Hematopoietic multipotent progenitor cell treated with erythropoietin and hydrocortisone succinate and interleukin-3 and kit ligand, for 6 days (in vitro differentiated cells): ENCODE measurements at places on chromosomes 1 and 21.
A peak's percentile ranks its signal among the peaks of the same experiment; 100 is the strongest.

DNA sequence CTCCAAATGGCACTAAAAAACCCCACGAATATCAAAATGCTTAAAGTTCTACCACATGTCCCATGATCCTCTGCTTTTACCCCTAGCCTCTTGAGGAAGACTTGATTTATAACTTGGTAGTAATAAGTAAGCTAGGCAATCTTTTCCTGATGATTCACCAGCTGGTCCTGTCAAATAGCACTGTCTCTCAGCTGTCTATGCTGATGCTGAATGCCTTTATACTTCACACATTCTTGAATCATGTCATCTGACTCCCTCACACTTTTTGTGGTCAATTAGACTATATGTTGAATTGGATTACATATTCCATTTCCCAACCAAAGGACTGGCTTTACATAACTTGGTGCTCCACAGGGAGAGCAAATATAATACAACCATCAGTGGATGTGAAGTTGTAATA lies 16.6 kb downstream of the C21orf91 start:
- DNase-seq, result no peak

GRCh38 chr1:109954041-109954512 lies 30.5 kb upstream of the AHCYL1 start:
- DNase-seq, result no peak

DNA sequence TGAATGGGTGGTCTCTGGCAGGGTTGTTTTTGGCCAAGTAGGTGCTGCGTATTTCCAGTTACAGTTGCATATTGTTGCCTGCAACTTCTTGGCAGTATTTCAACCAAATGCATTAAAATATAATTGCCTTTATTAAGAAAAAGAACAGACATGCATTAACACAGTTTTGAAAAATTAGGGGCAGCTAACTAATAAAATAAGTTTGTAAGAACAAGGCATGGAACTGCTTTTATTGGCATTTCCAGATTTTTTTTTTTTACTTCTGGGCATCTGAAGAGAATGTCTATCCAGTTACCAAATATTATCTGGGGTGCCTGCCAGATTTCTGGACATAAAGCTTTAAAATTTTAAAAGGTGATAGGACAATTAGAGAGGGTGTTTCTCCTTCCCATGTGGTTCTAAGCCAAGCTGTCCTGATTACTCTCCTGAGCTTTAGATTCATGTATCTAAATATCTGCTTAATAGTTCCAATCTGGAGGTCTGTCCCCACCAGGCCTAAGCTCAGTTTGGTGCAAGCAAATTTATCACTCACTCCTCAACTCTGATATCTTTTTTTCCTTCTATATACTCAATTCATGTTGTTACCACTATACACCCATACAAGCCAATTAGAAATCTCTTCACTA lies 553.3 kb upstream of the USP24 start:
- no peak for DNase-seq

GRCh38 chr1:184407816-184408510 lies 21.1 kb downstream of the C1orf21 start:
- no peak for DNase-seq

- DNase-seq, result no peak
Measured at GRCh38 chr1:12387641-12388040, 157.8 kb downstream of the VPS13D start.

DNA sequence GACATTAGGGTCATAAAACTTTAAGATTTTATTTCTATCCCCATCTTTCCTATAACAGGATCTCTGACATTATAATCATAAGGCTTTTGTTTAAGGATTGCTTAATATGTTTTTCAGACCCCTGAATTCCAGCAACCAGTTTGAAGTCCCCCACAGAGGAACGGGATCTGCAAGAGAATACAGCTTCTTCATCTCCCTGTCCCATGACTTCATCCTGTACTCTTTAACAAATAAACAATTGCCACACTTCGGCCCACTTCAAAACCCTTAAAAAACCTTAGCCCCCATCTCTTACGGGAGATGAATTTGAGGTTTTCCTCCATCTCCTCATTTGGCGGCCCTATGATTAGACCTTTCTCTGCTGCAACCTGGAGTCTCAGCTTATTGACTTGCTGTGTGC lies 35.8 kb downstream of the TESK2 start:
- no peak for DNase-seq

DNA sequence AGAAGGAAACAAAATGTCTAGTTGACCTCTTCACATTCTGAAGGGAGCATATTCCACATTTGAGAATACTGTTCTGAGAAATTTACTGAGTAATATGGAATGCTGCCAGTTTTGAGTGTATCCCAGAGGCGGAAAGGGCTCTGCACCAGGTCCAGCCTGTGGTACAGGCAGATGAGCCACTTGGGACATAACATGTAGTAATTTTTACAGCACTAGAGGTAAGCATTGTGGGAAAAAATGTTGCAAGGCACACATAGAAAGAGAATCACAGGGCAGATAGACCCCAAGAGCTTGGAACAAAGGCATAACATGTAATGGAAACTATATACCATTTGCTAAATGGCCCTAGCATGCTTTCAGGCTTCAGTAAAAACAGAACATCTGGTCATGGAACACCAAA lies 228.5 kb downstream of the USH2A start:
- no peak for DNase-seq

DNA sequence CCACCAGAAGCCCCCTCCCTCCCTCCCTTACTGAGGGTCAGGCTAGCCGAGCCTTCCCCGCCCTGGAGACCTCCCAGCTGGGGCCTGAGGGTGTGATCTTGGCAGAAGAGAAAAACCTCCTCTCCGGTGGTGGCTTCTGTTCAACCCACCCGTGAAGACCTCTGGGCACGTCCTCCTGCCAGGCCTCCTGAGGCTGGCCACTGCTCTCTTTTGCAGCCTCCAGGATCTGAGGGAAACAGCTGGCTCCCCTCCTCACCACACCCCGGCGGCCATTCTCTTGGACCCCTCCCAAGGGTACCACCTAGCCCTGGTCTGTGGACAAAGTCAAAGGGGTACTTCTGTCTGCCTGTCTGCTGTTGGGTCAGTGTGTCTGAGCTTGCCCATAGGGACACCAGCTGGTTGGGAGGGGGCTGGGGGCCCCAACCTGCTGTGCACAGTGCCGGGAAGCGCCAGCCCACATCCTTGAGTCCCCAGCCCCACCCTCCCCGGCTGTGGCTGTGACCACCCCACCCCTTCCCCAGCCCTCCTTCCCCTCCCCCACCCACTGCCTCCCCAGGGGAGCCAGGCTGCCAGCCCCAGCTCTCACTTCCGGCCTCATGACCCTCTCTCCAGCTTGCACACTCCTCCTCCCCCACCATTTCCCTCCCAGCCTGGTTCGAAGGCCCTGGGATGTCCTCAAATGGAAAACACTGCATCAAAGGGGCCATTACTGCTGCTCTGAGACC lies 48.1 kb downstream of the AHDC1 start:
- DNase-seq, result peak; percentile 69

DNA sequence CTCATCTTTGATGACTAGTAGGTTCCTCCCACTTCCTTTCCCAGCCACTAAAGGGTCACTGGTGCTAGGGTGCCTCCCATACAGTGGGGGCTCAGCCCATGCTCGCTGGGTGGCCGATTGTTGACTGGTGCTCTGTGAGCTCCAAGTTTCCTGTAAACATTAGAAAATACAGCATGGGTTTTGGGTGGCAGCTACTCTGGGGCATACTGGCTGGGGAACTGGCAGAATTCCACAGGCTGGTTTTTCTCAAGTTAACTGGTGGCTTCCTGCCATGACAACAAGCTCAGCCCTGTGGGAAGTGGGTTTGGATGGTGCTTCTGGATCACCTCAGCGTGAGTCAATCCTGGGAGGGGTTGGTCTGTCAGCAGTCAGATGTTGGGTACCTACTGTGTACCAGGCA lies 28.7 kb upstream of the CRNN start:
- no peak for DNase-seq

GRCh38 chr1:84083307-84083706 lies 60.8 kb upstream of the PRKACB start:
- DNase-seq, result no peak

GRCh38 chr21:20737227-20737913 lies 260.8 kb upstream of the NCAM2 start:
- DNase-seq, result no peak

GRCh38 chr1:23636009-23636408 lies 55.6 kb upstream of the RPL11 start:
- DNase-seq, result no peak

GRCh38 chr1:202945483-202945882 lies 12.6 kb downstream of the ADIPOR1 start:
- DNase-seq, result no peak

GRCh38 chr1:12420171-12420570 lies 190.3 kb downstream of the VPS13D start:
- DNase-seq, result peak; percentile 12

- peak; percentile 64 for DNase-seq
Measured at GRCh38 chr1:91278754-91279153, 125.9 kb downstream of the HFM1 start.

GRCh38 chr1:200969726-200970561 lies 53.6 kb downstream of the KIF21B start:
- no peak for DNase-seq

GRCh38 chr1:51567653-51568052 lies 48.6 kb upstream of the EPS15 start:
- DNase-seq, result no peak

GRCh38 chr1:42735056-42735455 lies 5.0 kb downstream of the CLDN19 start:
- no peak for DNase-seq

GRCh38 chr1:45359882-45360513 lies 19.8 kb upstream of the MUTYH start:
- DNase-seq, result peak; percentile 88

DNA sequence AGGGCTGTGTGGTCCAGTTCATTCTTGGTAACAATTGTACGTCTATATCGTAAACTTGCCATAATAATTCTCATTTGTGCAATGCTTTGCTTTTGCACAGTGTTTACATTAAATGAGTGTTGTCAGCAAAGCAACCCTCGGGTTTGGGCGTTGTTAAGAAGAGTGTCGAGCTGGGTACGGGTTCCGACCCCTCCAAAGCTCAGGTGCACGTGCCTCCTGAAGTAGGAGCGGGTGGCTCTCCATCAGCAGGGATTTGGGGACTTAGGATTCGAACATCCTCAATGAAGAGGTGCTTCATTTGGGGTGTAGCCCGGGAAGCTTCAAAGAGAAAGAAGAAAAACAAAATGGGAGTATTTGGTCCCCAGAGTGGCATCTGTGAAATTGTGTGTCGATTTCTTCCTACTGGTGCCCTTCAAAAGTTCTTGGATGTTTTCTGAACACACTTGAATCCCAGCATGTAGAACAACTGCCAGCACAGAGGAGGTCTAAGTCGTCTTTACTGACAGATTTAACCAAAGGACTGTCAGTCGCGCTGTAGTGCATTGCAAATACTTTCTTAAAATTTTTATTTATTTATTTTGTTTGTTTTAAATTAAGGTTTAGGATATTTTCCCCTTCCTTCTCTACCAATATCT lies 1.1 kb downstream of the TRIM58 start:
- peak; percentile 44 for DNase-seq

GRCh38 chr1:18192974-18193373 lies 85.4 kb downstream of the IGSF21 start:
- DNase-seq, result no peak

GRCh38 chr1:47507881-47508701 lies 70.2 kb downstream of the FOXD2 start:
- DNase-seq, result peak; percentile 45

DNA sequence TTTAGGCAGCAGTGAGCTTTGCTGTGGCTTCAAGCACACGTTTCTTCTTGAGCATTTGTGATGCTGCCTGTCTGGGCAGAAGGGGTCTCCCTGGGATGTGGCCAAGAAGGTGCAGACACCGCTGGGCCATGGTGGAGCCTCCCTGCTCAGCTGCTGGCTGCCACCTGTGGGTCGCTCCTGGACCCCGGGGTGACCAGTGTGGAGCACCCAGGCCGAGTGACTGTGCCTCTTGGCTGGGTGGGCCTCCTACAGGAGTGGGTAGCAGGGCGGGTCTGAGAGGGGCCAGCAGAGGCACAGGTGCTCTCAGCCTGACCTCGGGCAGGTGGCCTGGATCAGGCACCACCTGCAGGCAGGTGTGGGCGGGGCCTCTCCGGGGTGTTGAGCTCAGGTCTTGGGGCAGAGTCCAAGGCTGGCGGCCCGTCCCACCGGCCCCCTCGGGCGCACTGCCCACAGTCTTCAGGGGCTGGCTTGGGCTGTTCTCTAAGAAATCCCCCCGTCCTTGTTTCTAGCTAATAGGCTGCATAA lies 42.0 kb upstream of the COL6A1 start:
- no peak for DNase-seq

DNA sequence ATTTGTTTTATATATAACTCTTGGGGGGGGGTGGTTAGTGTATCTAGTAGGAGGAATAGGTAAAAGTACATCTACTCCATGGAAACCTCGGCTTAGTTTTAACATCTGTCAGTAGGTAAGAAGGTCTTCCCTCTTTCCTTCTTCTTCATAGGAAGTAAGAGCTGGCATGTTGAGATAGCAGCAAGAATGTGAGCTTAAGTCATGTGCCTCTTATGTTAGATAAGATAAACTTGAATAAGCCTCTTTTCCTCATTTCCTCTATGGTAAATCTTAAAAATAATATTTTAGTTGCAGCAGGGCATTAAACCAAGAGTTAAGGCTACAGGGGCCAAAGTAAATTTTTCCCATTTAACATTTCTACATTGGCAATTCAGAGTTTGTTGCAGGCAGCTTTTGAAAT lies 100.4 kb downstream of the MAP3K21 start:
- no peak for DNase-seq

GRCh38 chr1:20380616-20381035 lies 90.0 kb downstream of the VWA5B1 start:
- no peak for DNase-seq

- DNase-seq, result no peak
Measured at GRCh38 chr1:224041032-224041431, 72.9 kb upstream of the FBXO28 start.

GRCh38 chr1:14282707-14283106 lies 315.8 kb upstream of the KAZN start:
- no peak for DNase-seq

GRCh38 chr1:115753830-115754229 lies 14.7 kb downstream of the CASQ2 start:
- no peak for DNase-seq

GRCh38 chr1:221118176-221118937 lies 239.1 kb downstream of the HLX start:
- no peak for DNase-seq

DNA sequence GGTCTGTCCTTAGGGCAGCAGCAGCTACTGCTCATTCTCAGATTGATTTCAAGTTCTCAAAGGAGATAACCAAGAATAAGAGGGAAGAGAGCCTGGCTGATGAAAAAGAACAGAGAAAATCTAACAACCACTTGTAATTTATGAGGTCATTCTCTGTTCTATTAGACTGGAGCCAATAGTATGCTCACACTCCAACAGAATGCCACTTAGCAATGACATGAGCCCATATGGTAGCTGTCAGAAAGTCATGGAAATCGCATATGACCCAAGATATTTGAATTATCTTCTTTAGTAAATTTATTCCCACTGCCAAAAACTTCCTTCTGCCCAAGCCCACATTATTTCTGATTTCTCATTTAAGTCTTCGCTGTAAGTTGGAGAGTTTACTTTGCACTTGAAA lies 53.7 kb upstream of the PLA2G4A start:
- DNase-seq, result no peak
